ENCODE measurements at places on chromosomes 6 and 20.

DNA sequence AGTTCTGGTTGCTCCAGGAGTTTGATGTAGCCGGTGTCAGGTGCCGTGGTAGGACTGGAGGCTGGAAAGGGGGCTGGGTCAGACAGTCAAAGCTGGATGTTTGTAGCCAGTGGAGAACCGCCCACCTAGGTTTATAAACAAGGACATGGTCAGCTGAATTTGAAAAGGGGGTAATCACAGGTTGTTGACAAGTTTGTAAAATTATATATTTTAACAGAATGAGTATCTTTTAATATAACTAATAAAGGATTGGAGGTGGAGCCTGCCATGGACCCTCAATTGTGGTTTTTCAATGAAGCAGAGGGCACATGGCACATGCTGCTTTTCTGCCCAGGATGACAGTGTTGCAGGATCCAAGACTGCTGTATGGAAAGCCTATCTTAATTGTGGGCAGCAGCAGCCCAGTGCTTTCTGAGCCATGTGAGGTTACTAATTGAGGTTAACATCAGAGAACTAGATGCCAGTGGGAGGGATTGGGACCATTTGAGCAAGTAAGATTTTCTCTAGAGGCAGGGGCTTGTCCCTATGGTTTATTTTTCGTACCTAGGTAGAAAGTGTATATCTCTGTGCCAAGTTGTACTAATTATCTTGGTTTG, 9.7 kb downstream of the HECA start:
- no peak for DNase-seq

DNA sequence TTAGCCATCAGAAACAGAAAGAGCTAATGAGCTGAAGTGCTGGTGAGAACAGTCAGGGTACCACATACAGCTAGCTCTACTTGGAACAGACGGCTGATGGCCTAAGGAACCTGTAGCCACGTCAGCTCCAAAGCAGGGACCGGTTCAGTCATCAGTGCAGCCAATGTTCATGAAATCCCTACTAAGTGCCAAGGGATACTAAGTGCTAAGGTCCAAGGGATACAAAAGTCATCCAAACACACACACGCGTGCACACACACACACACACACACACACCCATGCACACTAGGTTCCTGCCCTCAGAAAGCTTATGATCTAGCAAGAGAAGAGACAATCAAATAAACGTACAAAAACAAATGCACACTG, 53.6 kb downstream of the MAP3K5 start:
- DNase-seq = no peak

GRCh38 chr6:31203345-31203979, 33.0 kb upstream of the POU5F1 start:
- peak; percentile 45 for DNase-seq

- no peak for DNase-seq
These were observed 6.1 kb downstream of the SAMD3 start for GRCh38 chr6:130216620-130217019.

GRCh38 chr6:103629613-103630012, 1230.1 kb downstream of the HACE1 start:
- DNase-seq = no peak

DNA sequence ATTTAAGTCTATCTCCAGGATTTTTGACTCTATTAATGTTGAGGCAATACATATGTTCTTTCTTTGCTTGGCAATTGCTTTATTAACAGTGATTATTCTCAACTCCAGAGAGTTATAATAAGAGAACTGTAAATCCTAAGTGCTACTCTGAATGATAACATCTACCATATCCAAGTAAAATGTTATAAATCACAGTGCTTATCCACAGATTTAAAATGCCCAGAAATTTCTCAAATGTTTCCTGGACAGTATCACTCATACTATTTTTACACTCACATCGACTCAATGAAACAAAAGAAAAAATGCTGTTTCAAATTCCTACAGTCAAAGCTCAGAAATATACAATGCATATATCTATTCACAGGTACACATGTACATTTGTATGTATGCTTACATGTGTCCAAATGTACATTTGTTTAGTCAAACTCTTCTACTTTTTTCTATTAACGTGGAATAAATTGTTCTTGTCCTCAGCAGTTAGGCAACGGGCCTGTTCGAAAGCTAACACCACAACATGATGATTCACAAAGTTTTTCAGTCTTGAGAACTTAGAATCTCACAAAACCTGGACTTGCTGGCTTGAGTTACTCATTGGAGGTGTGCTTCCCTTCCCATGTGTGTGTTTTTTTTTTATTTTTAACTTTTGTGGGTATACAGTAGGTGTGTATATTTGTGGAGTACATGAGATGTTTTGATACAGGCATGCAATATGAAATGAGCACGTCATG, 193.0 kb downstream of the GJA10 start:
- no peak for DNase-seq

DNA sequence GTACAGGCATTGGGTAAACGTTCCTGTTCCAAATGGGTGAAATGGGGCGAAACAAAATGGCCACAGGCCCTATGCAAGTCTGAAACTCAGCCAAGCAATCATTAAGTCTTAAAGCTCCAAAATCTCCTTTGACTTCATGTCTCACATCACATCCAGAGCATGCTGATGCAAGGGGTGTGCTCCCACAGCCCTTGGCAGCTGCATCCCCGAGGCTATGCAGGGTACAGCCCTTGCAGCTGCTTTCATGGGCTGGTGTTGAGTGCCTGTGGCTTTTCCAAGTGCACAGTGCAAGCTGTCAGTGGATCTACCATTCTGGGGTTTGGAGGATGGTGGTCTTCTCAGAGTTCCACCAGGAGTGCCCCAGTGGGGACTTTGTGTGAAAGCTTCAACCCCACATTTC, 270.0 kb upstream of the CDYL start:
- DNase-seq = no peak

GRCh38 chr20:31699801-31700728, 22.6 kb downstream of the BCL2L1 start:
- DNase-seq = no peak

DNA sequence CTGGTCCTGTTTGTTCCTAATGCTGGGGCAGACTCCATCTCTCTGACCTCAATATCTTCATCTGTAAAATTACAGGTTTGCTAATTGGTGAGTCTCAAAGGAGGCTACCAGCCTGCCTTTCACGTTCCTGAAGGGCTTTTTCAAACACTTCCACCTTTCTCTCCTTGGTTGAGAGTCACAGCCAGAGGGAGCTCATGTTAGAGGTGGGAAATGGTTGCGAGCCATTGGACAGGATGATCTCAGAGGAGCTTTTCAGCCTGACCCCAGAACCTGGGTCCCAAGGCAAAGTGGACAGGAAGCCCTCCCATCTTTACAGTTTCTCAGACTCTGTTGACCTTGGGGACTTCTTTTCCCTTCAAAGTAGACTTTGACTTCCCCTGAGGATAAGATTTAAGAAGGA, 37.6 kb downstream of the NDUFAF5 start:
- peak; percentile 11 for DNase-seq

DNA sequence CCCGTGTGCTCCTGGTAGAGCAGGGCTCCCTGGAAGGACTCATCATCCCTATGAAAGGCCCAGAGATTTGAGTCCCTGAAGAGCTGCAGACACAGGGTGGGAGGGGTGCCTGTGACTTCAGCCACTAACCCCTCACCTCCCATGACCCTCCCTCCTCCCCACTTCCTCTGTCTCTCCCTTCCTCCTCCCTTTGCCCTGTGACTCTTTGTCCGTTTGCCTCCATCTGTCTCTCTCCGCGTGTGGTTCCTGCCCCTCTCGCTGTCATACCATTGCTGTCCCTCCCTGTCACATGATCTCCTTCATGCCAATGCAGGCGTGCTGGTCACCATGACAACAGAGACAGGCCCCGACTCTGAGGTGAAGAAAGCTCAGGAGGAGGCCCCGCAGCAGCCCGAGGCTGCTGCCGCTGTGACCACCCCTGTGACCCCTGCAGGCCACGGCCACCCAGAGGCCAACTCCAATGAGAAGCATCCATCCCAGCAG, 19.0 kb downstream of the EPB41L1 start:
- no peak for DNase-seq

- DNase-seq = no peak
These were observed 14.6 kb upstream of the AARS2 start for GRCh38 chr6:44327760-44328159.

DNA sequence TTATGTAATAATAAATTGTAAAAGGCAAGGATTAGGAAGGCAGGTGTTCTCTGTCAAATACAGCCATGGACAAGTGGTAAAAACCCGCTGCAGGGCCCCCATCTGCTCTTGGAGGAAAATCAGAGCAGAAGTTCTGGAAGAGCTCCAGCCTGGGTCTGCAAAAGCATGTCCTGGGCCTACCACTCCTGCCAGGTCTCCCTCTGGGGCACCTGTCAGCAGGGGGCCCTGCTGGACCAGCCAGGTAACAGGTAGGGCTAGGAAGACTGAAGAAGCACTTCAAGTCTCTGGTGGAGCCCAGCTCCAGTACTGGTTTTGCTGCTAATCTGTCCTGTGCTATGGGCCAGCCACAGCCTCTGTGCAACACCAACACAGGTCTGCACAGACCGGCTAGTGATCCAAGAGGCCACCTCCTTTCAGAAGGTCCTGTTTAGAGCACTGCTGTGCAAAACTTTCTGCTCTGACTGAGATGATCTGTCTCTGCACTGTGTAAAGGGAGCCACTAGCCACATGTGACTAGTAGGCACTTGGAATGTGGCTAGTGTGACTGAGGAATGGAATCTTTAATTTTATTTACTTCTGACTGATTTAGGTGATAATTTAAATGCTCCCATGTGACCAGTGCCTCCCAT, 30.2 kb downstream of the RRBP1 start:
- no peak for DNase-seq

DNA sequence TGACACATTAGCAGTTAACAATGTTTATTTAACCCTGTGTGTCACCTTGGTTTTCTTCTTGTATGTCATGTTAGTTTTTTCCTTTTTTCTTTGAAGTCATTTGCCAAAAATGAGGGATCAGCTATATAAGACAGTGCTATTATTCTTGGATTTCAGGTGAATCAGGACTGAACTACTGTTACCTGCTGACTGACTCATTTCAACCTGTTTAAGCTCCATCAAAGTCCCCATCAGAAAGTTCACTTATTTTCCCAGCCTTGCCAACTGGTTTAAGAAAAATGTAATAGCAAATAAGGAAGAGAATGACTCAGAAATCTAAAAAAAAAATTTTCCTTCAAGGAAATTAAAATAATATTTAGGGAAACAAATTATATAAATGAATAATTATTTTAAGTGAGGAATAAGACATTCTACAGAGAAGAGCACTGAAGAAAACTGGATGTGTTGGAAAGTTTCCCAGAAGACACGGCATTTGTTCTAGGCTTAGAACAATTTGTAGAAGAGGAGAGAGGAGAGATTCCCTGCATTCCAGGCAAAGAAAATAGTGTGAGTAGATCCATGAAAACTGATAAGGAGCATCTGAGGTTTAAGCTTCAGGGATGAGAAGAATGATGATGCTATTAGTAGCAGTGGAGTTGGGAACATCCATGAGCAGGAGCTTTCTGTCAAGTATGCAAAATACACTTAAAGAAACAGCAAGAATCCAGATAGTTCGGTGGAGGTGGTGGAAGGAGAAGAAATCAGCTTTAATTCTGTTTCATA, 84.9 kb upstream of the SIM1 start:
- DNase-seq = no peak

DNA sequence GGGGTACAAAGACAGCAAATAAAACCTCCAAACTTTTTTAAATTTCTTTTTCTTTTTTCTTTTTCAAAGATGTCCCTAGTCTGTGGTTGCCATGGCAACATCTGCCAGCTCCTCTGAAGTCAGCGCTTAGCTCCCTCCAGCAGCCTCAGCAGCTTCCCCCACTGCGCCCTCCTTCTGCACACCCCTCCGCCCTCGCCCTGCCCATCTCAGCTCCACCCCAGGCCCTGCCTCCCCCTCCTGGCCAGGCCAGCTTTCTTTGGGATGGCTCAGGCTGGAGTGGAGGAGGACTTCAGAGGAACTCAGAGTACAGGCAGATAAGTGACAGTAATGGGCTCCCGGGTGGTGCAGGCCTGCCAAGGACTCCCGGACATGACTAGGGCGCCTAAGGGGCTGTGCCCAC, 104.6 kb downstream of the LRFN2 start:
- DNase-seq = no peak

GRCh38 chr6:128310451-128310850, 209.9 kb downstream of the PTPRK start:
- no peak for DNase-seq

DNA sequence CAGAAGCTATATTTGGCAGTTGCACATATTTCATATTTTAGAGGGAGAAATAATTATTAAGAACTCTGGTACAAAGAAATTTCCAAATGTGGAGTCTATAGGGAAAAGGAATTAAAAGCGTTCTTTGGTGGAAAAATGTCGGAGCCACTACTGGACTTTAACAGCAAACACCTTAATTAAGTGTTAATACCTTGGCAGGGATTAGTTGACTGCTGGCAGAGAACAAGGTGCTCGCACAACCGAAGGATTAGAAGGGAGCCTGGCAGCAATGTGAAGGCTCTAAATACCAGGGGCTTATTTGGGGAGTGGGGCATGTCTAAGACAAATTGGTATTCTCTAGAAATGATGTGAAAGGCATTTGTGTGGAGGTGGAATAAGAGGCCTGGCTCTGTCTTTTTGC, 98.9 kb downstream of the PAK5 start:
- no peak for DNase-seq

DNA sequence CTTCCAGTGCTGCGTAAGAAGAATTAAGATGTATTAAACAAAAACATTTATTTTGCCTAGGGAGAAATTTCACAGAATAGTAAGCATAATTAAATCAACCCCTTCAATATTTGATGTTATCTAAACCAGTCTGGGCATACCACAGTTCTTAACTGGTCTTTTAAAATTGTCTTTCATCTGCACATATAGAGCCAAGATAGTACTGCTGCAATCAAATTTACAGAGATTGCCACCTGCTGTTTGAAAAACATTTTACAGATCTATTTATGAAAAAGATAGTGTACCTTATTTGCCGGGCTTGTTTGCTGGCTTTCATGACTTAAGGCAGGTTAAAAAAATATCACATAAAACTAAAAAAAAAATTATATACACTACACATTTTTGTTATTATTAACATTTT, 323.2 kb downstream of the ADGRB3 start:
- DNase-seq = no peak

DNA sequence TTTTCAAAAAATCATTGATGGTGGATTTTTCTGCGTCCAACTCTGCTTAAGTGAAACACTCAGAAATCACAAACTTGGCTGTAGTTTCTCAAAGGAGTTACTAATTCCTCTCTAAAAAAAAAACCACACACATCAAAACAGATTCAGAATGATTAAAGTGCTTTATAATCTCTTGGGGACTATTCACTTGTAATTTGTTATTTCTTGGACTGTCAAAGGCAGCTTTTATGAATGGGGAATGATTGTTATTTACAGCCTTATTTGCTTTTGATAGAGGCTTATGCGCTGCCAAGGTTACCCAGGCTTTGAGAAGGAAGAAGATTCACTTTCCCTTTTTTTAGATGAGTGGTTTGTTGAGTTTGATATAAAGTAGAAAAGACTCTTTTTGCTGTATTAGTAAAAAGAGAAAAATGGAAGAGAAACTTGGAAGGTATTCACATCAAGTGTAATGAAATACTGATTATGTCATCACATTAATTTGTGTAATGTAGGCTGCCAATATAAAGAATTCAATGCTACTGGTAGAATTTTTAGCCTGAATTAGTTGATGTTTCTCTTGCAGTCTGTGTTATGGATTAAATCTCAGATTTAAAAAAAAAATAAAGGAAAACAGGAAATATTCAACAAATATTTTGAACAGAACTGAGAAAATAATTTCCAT, 381.0 kb upstream of the SASH1 start:
- no peak for DNase-seq

GRCh38 chr6:143159001-143159400, 98.3 kb downstream of the AIG1 start:
- DNase-seq = no peak

GRCh38 chr20:20317621-20318364, 50.1 kb upstream of the INSM1 start:
- no peak for DNase-seq

- DNase-seq = no peak
These were observed 67.6 kb upstream of the BACH2 start for GRCh38 chr6:90364286-90364685.

Measured in GM10248 (cell line).